ENCODE measurements at places on chromosomes 2 and 18.

DNA sequence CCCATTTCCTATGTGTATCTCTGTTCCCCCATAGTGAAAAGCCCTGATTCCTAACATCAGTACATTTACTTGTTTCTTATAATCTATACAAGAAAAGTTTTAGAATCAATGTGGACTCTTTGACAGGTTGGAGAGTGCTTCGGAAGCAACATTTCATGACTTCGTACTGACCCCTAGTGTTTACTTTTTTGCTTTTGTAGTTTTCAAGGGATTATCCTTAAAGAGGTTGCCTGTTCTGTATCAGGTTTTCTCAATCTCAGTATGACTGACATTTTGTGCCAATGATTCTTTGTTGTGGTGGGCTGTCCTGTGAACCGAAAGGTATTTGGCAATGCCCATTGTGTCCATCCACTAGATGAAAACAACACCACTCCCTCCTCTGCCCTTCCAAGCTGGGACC, 43.3 kb upstream of the SERPINB2 start:
- no peak for DNase-seq

- no peak for DNase-seq
These were observed 5.8 kb downstream of the TWIST2 start for GRCh38 chr2:238853721-238854120.

DNA sequence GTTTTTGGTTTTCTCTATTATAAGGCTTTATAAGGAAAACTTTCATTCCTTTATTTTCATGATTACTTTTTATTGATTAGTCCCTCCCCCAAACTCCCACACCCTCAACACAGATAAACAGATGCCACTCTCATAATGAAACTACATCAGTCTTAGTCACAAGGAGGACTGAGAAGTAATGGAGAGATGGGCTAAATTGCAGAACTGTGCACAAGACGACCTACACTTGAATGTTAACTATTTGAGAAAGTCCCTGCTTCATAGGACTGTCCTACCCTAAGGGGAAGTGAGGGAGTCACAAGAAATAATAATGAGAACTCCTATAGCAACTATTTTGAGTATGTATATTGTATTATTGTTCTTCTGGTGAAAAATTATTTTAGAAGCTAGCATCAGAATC, 360.8 kb downstream of the RBM43 start:
- no peak for DNase-seq

GRCh38 chr2:160076241-160076640, 13.8 kb upstream of the PLA2R1 start:
- no peak for DNase-seq

- DNase-seq: no peak
These were observed 73.4 kb downstream of the VWC2L start for GRCh38 chr2:214484239-214484638.

DNA sequence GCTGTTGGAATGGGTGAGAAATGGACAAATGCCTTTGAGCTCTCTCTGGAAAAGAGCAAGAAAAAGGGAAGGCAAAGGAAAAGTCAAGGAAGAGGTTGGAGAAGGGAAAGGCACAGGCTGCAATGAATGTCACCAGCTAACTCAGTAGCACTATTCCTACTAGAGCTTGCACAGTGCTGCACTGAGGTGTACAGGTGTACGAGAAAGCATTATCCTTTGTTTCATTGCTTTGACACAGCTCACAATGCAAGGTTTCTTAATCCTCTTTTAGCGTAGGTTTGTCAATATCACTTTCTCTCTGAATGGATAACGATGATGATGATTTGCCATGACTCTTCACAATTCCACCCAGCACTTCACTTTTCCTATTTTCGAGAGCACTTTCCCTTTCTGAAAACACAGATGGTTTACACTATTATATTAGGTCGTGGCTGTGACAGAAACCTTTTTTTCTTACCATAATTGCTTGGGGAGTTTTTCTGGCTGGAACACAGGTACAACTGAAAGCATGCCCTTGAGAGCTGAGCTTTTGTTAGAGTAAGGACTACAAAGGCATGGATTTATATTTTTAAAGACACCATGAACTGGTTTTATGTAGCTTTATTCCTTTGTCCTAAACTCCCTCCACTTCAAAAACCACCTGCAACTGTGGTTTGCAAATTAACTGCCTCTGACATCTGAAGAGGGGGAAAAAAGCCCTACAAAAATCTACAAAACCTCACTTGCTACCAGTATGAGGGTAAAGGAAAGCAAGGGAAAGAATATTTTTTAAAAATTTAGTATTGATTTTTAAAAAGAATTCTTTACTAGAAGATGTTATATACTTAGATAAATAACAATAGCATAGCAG, 265.5 kb downstream of the TGIF1 start:
- no peak for DNase-seq
